Calu3 (cell line): ENCODE measurements at places on chromosomes 16 and 17. TPM values are rescaled to one million over a fixed set of nuclear protein-coding genes. Genes with fewer than 3 reads are reported as not detected.
A peak's percentile ranks its signal among the peaks of the same experiment; 100 is the strongest.

- H3K4me3 ChIP-seq, result no peak overlapping the region
- H3K36me3 ChIP-seq, result peaks cover 16% of the 10 kb centered on the region
- DNase-seq, result no peak
Measured at GRCh38 chr16:3142327-3142726, 7.5 kb downstream of the ZNF213 start.

DNA sequence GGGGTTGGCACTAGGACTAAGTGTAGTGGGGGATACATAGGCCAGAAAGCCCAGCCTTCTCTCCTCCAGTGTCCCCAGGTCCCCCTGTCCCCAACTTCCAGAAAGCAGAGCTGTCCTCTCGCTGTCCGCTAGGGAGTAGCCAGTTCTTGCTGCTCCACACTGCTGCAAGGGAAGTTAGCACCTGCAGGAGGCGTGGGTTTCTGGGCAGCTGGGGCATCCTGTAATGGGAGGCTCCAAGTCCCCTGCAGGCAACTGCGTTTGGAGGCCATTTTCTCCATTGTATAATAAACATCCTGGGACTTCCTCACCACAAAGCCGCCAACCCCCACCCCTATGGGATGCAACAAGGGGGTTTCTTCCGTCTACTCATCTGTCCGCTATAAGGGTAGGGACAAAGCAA, 1.7 kb downstream of the RPRML start:
- no peaks in the 10 kb centered on the region for H3K36me3 ChIP-seq
- H3K27me3 ChIP-seq, result peaks cover 75% of the 10 kb centered on the region
- H3K4me3 ChIP-seq, result no peak overlapping the region
- peak; percentile 58 for DNase-seq
- H3K27ac ChIP-seq, result no peak overlapping the region
- no peaks in the 10 kb centered on the region for H3K4me1 ChIP-seq

DNA sequence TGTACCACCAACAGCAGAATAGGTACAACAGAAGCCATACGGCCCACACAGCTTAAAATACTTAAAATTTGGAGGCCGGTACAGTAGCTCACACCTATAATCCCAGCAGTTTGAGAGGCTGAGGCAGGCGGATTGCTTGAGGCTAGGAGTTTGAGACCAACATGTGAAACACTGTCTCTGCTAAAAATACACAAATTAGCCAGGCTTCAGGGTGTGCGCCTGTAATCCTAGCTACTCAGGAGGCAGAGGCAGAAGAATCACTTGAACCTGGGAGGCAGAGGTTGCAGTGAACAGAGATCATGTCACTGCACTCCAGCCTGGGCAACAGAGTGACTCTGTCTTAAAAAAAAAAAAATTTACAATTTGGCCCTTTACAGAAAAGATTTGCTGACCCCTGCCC, 17.0 kb downstream of the GFOD2 start:
- DNase-seq, result no peak
- H3K4me1 ChIP-seq, result peaks cover 8% of the 10 kb centered on the region
- H3K36me3 ChIP-seq, result no peaks in the 10 kb centered on the region
- H3K4me3 ChIP-seq, result no peak overlapping the region

- no peak for DNase-seq
- H3K27me3 ChIP-seq, result no peaks in the 10 kb centered on the region
- no peak overlapping the region for H3K4me3 ChIP-seq
- no peak overlapping the region for H3K27ac ChIP-seq
- no peaks in the 10 kb centered on the region for H3K36me3 ChIP-seq
Measured at GRCh38 chr17:67021743-67022450, 22.5 kb upstream of the CACNG1 start.

DNA sequence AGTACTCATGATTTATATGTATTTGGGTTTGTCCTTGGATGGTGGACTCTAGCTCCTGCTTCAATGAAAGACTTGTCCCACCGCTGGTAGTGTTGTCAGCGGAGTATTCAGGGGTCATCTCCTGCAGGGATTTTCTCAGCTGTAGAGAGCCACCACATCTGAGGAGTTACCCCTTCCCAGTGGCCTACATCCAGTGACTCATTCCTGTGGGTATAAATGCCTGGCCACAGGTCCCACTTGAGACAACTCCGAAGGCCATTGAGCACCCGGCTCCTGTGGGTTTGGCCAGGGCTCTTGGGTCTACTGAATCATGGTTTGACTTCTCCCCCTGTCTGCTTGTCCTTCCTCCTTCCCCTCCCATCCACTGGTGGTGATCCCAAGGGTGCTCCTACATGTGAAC, 34.6 kb upstream of the WSB1 start:
- peaks cover 2% of the 10 kb centered on the region for H3K36me3 ChIP-seq
- DNase-seq, result no peak
- peaks cover 4% of the 10 kb centered on the region for H3K4me1 ChIP-seq
- H3K27ac ChIP-seq, result no peak overlapping the region
- H3K4me3 ChIP-seq, result no peak overlapping the region
- H3K27me3 ChIP-seq, result no peaks in the 10 kb centered on the region

- no peak for DNase-seq
- peaks cover 100% of the 10 kb centered on the region for H3K27me3 ChIP-seq
- no peaks in the 10 kb centered on the region for H3K4me1 ChIP-seq
Measured at GRCh38 chr17:34899643-34900291, 61.5 kb downstream of the CCT6B start.

DNA sequence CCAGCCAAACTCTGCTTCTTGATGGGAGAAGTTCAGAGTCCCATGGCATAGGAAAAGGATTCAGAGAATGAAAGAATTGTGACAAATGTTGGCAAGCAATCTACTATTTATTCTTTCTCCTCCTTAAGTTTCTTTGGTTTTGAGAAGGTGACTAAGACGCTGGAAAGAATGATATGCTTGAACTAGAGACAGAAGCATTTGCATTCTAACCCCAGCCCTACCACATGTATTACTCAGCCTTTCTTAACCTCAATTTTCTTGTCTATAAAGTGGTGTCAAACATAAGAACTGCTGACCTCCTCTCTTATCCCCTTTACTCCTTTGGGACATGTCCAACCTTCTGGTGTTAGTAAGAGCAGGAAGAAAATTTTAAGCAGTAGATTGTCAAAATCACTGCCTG, 124.7 kb downstream of the HS3ST2 start:
- H3K4me1 ChIP-seq, result no peaks in the 10 kb centered on the region
- peaks cover 82% of the 10 kb centered on the region for H3K27me3 ChIP-seq
- H3K36me3 ChIP-seq, result no peaks in the 10 kb centered on the region
- H3K27ac ChIP-seq, result no peak overlapping the region
- DNase-seq, result no peak
- H3K4me3 ChIP-seq, result no peak overlapping the region

- H3K36me3 ChIP-seq, result peaks cover 19% of the 10 kb centered on the region
- no peak for DNase-seq
- no peaks in the 10 kb centered on the region for H3K27me3 ChIP-seq
- H3K4me1 ChIP-seq, result peaks cover 13% of the 10 kb centered on the region
- no peak overlapping the region for H3K4me3 ChIP-seq
- no peak overlapping the region for H3K27ac ChIP-seq
Measured at GRCh38 chr16:67674851-67675578, 8.4 kb downstream of the C16orf86 start.

- H3K27ac ChIP-seq, result peak within 1 kb of the TSS; percentile 6
- H3K4me3 ChIP-seq, result peak within 1 kb of the TSS; percentile 93
- peak; percentile 91 for DNase-seq
- H3K27me3 ChIP-seq, result no peaks in the 10 kb centered on the region
- peaks cover 74% of the 10 kb centered on the region for H3K4me1 ChIP-seq
Measured at GRCh38 chr16:31135535-31136286, at the start of gene PRSS8. TSS of gene PRSS8 (minus strand) at chr16:31135727. CDS start at chr16:31135498, 229 bp downstream.

DNA sequence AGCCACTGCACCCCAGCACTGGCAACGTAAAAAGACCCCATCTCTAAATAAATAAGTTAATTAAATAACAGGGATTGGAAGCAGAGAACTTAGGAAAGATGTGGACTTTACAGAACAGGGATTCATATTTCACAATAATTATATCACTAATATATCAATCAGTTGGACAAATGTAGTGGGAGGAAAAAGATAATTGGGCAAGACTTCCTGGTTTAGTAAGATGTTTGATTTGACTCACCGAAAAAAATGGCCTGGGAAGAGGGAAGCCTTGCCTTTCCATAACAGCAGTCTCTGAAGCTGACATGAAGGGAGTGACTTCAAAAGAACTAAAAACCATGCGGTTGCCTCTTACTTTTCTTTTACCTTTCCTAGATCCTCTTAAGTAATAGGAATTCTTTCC, 15.2 kb upstream of the C17orf78 start:
- no peak overlapping the region for H3K4me3 ChIP-seq
- peaks cover 45% of the 10 kb centered on the region for H3K4me1 ChIP-seq
- peak overlapping the region; percentile 90 for H3K27ac ChIP-seq
- no peaks in the 10 kb centered on the region for H3K27me3 ChIP-seq
- peak; percentile 37 for DNase-seq

- H3K36me3 ChIP-seq, result peaks cover 12% of the 10 kb centered on the region
- no peak for DNase-seq
- peaks cover 86% of the 10 kb centered on the region for H3K27me3 ChIP-seq
- peaks cover 10% of the 10 kb centered on the region for H3K4me1 ChIP-seq
Measured at GRCh38 chr17:50194934-50195865, 6.2 kb downstream of the COL1A1 start.

GRCh38 chr17:78264590-78264989, 33.2 kb downstream of the TMEM235 start:
- peaks cover 10% of the 10 kb centered on the region for H3K27me3 ChIP-seq
- no peaks in the 10 kb centered on the region for H3K36me3 ChIP-seq
- no peak for DNase-seq
- peaks cover 9% of the 10 kb centered on the region for H3K4me1 ChIP-seq
- no peak overlapping the region for H3K27ac ChIP-seq

DNA sequence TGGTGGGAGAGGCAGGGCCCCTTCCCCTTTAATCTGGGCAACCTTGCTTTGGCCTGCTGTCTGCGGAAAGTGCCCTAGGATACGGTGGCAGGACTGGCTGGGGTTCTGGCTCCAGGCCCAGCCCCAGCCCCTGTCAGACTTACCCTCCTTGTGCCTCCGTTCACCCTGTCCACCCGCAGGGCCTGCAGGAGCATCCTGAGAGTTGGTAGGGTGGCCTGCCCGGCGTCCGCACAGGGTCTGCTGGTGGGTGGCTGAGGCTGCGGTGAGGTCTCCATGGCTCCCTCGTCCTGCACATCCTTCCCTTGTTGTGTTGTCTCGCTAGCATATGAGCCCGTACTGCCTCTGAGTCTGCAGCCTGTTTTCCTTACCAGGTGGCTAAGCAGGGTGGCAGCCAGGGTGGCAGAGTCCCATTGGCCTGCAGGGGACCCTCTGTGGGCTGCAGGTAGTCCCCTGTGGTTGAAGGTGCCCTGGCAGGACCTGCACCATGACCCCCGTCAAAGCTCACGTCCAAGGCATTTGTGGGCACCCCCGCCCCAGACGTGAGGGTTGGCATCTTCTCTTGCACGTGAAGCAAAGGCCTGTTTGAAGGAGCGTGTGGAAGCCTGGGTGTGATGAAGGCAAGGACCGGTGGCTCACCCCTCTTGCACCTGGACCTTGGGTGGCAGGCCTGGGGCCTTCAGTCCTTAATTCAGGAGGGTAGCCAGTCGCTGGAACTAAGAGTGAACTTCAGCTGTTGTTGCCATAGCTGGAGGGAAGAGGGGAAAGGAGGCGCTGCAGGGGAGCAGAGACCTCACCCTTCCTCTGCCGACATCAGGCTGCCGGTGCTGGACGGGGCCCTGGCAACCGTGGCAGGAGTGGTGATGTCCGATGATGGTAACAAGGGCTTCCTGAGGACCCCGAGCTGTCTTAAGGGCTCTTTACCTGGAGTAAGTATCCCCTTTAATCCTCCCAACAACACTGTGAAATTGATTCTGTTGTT, 293.7 kb downstream of the SEC14L1 start:
- H3K36me3 ChIP-seq, result peaks cover 50% of the 10 kb centered on the region
- H3K4me1 ChIP-seq, result peaks cover 5% of the 10 kb centered on the region
- H3K27me3 ChIP-seq, result no peaks in the 10 kb centered on the region
- no peak for DNase-seq
- no peak overlapping the region for H3K4me3 ChIP-seq

GRCh38 chr17:68391561-68392268, 65.6 kb downstream of the WIPI1 start:
- H3K4me1 ChIP-seq, result peaks cover 8% of the 10 kb centered on the region
- no peak overlapping the region for H3K27ac ChIP-seq
- no peaks in the 10 kb centered on the region for H3K27me3 ChIP-seq
- no peak for DNase-seq

DNA sequence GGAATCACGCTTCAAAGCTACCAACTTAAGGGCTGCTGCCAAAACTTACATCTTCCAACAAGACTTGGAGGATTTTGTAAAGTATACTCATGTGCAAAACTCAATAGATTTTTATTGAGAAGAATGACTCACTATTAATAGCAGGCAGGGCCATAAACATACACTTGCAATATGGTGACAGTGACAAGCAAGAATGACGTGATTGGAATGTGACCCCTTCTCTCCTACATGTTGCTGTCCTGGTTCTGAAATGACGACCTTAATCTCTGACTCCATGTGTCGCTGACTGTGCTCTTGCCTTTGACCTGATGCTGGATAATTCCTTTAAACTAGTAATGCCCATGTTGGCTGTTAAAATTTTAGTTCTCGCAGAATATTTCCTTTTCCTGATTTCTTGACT, 174.5 kb downstream of the PARN start:
- no peaks in the 10 kb centered on the region for H3K36me3 ChIP-seq
- no peak overlapping the region for H3K27ac ChIP-seq
- DNase-seq, result no peak
- no peaks in the 10 kb centered on the region for H3K27me3 ChIP-seq
- no peak overlapping the region for H3K4me3 ChIP-seq

The CCL17 gene
- total RNA-seq, result not detected in 2 replicates

The CCL2 gene
- 1.8 and 6.0 TPM in 2 replicates for total RNA-seq

The MAF gene
- 0.64 and 0.97 TPM in 2 replicates for total RNA-seq

The PIK3R6 gene
- not detected in 2 replicates for total RNA-seq

The KREMEN2 gene
- total RNA-seq, result 0.51 TPM in 1 of 2 replicates, not detected in the other

The PRSS33 gene
- total RNA-seq, result 7.9 and 13.2 TPM in 2 replicates

The XPO6 gene
- 149 and 153 TPM in 2 replicates for total RNA-seq

The DNAI2 gene
- not detected in 2 replicates for total RNA-seq

The MT1A gene
- not detected in 2 replicates for total RNA-seq
